ENCODE measurements at places on chromosomes 12 and 14.
A peak's percentile ranks its signal among the peaks of the same experiment; 100 is the strongest.

DNA sequence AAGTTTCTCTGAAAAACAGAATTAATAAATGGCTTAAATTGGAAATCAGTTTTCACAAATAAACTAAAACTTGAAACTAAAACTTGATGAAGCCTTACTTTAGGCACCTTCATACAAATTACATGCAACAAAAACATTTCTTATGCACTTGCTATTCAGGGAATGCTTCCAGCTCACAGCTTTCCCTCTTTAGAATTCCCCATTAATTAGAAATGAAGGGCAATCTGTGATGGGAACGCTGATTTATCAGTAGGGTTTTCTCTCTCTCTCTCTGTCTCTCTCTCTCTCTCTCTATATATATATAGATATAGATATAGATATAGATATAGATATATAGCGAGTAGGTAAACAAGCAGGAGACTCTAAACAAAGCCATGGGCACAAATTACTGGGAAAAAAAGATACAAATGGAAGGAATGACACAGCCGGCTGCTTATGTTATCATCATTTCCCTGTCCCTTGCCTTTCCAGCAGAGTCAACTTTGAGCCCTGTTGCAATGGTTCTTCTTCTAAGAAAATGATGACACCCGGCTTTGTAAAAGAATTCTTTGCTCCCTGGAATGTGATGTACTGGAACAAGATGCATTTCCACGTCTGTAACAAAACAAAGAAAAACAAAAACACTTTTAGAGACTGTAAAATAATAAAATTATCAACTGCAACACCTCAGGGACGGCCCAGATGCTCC lies 1121.6 kb upstream of the TMEM132C start:
- DNase-seq: peak; percentile 27

DNA sequence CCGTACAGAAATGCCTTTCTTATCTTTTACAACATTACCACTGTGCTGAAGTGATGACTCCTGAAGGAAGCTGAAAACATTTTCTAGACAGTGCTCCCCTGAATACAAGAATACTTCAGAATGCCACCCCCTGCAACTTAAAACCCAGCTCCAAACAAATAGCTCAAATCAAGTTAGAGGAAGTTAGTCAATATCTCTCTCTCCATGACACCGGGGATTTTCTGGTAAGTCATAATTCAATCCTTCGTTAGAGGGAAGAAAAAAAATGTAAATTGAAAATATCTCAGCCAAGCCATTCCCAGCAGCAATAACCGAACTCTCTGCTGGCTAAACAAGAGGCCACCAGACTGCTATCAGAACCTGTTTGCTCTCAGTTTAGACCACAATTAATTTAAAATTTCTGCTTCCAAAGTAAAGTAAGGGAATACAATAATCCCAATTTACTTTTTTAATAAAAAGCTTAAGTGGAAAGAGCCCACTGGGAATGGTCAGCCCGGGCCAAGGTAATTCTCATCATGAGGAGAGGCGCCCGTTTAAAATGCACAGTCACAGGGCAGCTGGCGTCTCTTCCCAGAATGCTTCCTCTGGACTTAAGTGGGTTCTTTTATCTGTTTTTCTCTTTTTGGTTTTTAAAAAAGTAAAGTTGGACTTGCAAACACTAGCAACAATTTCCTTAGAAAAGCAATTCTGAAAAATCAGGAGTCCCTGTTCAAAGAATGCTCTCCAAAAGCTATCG lies 710.1 kb upstream of the STXBP6 start:
- DNase-seq: no peak

DNA sequence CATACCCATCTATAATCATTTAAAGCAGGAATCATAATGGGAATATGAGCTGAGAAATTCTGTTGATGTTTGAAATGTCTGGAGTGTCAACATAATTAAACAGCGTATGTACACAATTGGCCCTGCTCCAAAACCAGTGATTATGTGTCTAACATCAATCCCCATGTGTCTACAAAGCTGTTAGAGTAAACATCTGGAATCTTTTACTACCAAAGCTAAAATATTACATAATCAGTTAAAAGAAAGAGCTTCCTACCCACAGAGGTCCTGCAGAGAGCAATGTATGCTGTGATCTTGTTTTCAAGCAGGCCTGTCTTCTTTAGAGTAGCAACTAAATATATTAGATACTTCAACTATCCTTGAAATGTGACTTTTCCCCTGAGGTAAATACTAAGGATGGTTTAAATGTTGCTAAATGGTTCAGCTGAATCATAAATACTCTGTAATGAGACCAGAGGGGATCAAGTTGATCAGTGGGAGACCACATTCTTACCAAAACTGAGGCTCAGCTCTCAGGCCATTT lies 74.3 kb downstream of the RASSF8 start:
- DNase-seq: peak; percentile 24

GRCh38 chr12:114961491-114961890 lies 277.5 kb upstream of the TBX3 start:
- no peak for DNase-seq

DNA sequence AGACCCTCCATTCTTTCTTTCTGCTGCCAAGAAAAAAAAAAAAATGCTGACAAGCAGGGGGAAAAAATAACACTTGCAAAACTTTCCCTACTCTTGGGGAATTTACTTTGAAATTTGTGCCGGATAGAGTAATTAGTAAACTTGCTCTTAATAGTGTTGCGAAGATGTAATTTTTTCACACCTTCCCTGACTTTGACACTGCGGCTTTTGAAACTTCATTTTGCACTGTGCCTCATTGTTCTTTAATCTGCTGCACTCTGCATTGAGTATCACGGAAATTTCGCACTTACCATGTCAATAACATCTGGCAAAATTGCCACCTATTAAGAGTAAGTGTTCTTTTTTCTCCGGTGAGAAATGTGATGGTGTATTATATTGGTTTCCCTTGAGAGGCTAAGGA lies 596.1 kb downstream of the VRK1 start:
- DNase-seq: no peak

Measured in GM03348 (cell line).